ENCODE measurements at places on chromosomes 12 and 14. TPM values are rescaled to one million over a fixed set of nuclear protein-coding genes. Genes with fewer than 3 reads are reported as not detected.
A peak's percentile ranks its signal among the peaks of the same experiment; 100 is the strongest.

Gene KIF26A
- total RNA-seq = 2.8 TPM

Gene ZNF891
- 1.4 TPM for total RNA-seq

Gene LIN7A
- 15.6 TPM for total RNA-seq

Gene B4GALNT1
- total RNA-seq = not detected

Gene KRT75
- total RNA-seq = not detected

- DNase-seq = peak; percentile 76
Measured at GRCh38 chr12:22334410-22335100, at the start of gene ST8SIA1. Gene ST8SIA1 (minus strand): TSS chr12:22334707. CDS start chr12:22334232, 475 bp downstream.

DNA sequence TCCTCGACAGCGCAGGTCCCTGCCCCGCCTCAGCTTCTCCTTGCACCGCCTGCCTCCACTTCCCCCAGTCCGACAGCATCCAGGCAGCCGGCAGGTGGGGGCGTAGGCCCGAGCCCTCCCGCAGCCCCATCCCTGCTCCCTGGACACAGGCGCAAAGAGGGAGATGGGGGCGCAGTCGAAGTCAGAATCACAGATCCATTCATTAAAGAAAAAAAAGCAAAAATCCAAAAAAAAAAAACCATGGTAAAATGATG, 41.2 kb downstream of the RFLNA start:
- DNase-seq = no peak

GRCh38 chr14:90556012-90556477, 159.2 kb downstream of the CALM1 start:
- peak; percentile 57 for DNase-seq

DNA sequence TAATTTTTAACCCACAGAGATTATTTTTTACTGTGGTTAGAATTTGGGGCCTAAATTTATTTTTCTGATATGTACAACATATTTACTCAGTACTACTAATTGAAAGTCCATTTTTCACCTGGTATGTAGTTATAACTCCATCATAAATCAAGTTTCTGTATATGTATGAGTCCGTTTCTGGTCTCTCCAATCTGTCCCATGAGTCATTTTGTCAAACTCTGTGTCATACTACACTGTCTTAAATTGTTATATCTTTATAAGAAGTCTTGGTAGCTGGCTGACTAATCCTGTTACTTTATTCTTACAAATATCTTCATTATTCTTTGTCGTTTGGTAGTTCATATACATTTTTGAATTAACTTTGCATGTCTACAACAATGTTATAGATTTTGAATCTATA, 344.0 kb downstream of the PDZRN4 start:
- DNase-seq = no peak

GRCh38 chr12:57190037-57190436, 26.6 kb upstream of the NXPH4 start:
- no peak for DNase-seq

DNA sequence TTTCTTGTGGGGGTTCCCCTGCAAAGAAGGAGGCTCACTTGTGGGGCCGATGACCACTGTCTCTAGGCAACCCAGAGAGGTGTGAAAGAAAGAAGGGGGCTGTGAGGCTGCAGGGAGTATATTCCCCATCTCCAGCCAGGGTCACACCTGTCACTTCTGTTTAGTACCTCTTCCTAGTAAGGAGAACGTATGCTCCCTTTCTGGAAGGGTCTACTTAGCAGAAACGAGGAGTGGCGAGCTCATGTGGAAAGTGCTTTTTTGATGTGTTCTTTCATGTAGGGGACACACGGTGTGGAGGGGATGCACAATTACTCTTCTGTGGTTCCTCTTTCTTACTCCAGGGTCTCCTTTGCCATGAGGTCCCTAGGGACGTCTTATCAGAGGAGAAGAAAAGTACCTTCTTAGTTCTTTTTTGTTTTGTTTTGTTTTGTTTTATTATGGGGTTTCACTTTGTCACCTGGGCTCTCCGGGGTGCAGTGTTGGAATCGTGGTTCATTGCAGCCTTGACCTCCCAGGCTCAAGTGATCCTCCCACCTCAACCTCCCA, 58.3 kb downstream of the PRKCH start:
- DNase-seq = no peak

DNA sequence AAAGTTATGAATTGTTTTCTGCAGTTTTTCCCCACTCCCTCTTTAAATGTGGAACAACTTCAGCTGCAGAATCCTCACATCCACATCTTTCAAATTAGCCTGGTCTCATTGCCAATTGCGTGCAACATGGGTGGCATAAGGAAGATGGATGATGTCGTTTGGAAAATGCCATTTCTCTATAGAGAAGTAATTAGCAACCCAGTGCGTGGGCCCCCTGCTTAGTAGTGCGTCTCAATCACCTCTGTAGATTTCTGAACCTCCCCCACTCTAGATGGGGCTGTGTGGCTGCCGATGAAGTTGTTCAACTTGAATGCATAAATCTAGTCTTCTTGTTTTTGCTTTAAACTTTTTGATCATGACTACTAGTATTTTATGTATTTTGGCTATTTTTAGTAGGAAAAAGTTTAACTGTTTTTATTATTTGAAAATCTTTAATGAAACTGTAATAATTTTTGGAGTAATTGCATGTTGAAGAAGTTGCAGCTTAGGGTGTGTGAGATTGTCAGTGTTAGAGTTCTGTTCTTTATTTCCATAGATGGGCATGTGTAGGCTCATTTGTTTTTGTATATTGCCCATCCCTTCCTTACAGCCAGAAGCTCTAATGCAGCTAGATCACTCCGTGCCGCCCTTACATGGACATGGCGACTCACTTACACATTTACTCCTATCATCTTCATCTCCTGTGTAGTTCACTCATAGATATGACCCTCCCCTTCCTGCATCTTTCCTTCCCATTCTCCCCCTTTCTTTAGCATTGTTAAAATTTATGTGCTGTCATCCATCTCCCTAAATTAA, 358.2 kb downstream of the DIO2 start:
- DNase-seq = no peak

Measured in stomach (tissue), 19 donors.